ENCODE measurements at places on chromosomes 7 and 10.
A peak's percentile ranks its signal among the peaks of the same experiment; 100 is the strongest.

- DNase-seq, result no peak
Observed at GRCh38 chr10:10092581-10092980, 925.1 kb upstream of the CELF2 start.

DNA sequence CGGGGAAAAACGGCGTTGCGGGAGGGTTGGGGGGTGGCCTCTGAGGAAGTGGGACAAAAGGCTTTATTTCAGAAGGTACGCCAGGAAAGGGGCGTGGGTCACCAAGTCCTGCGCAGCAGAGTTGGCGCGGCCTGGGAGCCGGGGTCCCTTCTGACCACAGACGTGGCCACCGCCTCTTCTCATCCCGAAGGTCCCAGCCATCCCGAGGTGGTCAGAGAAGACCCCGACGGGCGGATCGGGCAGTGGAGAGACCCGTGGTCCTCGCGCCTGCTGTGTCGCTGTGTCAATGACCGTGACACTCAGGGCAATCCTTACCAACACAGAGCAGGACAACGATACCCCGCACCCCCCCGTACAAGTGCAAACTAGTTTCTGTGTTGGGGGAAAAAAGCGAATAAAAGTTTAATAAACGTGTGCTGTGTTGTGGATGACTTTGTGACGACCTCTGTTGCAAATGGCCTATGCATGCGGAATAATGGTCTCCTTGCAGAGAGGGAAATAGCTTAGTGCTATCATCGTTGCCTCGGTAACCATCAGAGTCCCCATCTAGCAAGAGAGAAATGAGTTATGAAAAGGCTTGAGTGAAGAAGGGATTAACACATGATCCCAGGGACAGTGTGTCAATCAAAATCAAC is 19.4 kb upstream of the GATA3 start:
- DNase-seq, result no peak

- DNase-seq, result no peak
Observed at GRCh38 chr7:69843653-69844052, 245.4 kb downstream of the AUTS2 start.

GRCh38 chr7:4127909-4128560 is 554.1 kb upstream of the FOXK1 start:
- no peak for DNase-seq

- peak; percentile 67 for DNase-seq
Observed at GRCh38 chr10:110504111-110504735, 6.5 kb downstream of the DUSP5 start.

GRCh38 chr10:133467286-133467911 is 13.7 kb downstream of the SCART1 start:
- no peak for DNase-seq

Data from activated naive CD4-positive, alpha-beta T cell treated with Interleukin-2 at 50 U/mL for 16 hours (primary cell).